GM10248 (cell line): ENCODE measurements at places on chromosomes 5 and 9.

GRCh38 chr5:81708889-81709288, 42.0 kb downstream of the SSBP2 start:
- DNase-seq = no peak

DNA sequence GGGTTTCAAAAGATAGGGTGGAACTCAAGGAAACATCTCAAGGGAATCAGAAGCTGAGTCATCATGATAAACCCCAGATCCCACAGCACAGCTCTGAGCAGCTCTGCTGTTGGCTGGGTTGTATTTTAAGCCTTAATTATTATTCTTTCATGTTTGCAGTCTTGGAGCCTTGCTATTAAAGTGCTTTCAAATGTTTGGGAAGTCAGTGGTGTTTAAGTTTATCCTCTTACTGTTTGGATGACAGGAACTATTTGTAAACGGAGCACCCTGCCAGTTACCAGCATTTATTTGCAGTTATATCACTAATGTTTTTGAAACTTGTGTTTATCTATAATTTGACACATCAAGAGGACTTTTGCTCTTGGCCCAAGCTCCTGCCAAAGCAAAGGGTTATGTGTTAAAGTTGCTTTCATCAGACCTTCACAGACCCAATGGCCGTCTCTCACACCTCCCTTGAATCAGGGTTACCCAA, 141.1 kb upstream of the SPDL1 start:
- DNase-seq = no peak

GRCh38 chr9:107613321-107613720, 123.8 kb upstream of the KLF4 start:
- DNase-seq = no peak

DNA sequence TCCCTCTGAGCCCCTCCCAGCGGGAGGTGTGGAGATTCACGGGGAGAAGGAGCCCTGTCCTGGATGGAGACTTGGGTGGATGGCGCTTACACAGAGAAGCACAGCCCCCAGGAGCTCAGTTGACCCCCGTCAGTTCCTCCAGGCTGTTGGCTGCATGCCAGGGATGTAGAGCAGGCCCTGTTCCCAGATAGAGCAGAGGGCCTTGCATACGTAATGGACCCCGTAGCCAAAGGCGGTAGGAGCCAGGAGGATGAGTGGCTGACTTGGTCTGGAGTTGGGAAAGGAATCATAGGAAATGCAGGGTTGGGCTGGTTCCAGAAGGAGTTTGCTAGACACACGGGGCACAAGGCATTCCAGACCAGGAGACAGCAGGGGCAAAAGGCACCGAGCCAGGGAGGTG, 2.5 kb downstream of the PMPCA start:
- no peak for DNase-seq

GRCh38 chr5:76851728-76852369, 2.0 kb downstream of the S100Z start:
- no peak for DNase-seq

DNA sequence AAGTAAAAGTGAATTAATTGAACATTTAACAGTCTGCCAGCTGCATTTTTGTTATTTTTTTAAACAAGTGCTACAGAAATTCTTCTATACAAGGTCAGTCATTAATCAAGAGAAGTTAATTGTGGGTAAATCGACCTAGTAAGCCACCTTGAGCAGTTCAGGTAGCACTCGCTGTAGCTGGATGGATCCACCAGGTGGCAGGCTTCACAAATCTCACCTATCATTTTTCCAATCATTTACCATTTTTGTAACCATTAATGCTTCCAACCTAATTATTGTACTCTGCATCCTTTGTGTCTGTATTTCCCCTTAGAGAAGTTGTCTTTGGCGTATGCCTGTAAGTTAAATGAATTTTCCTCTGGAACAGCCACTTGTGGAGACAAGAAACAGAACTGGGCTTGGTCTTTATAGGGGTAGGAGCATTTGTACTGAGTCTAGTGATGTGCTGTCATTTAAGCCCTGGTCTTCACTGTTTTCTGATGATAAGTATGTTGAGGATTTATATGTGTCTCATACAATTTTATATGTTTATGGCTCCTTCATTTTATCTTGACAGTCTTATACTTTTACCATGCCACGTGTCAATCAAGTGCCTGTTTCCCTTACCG, 39.5 kb downstream of the CD180 start:
- DNase-seq = peak; percentile 62

DNA sequence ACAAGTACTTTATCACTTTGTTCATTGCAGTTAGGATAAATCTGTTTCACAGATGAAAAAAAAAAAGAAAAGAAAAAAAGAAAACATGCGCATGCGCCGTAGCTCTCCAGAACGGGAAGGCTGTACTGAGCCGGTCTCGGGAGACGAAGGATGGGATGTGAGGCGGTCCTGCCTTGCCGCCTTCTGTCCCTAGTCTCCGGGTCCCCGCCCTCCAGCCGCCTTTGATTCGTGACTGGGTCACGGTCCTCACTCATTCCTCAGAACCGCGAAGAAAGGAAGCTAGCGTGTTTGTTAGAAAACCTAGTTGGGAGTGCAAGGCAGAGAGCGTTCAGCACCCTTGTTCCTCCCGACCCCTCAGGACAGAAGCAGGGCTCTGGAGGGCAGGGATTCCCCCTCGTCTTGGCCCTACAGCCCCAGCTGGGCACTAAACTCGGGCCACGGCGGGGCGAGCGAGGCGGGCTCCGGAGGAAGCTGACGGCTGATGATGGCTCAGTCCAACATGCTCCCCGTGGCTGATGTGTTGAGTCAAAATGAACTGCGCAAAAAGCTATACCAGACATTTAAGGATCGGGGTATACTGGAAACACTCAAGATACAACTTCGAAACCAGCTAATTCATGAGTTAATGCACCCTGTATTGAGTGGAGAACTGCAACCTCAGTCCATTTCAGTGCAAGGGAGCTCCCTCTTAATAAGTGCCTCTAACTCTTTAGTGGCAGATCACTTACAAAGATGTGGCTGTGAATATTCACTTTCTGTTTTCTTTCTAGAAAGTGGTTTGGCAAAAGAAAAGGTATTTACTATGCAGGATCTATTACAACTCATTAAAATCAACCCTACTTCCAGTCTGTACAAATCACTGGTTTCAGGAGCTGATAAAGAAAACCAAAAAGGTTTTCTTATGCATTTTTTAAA, 40.0 kb downstream of the CPLANE1 start:
- DNase-seq = peak; percentile 42

DNA sequence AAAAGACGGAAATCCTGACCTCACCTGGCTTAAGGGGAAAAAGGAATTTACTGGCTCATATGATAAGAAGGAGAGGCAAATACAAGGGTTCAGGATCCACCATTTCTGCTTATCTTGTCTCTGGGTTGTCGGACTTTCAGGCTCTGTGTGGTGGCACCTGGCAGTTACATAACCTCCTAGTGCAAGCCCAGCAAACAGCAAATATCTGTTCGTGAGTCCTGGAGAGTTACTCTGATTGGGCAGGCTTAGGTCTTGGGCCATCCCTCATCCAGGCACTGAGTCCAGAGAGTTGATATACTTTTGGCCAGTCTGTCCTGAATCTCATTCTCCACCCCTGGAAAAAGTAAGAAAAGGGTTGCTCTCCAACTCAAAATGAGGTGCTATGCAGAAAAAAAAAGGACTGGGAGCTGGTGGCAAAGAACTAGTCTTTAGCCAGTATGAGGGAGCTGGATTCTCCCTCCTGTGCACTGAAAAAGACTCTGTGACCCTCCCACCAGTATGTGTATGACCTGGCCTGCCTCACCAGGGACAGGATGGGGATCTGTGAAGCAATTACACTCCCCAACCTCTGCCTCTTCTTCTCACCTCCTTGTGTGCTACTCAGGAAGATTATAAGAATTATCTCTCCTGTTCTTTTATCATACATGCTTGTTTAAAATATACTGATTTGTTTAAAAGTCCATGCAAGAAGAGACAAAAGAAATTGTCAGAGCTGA, 282.9 kb downstream of the ARHGAP26 start:
- DNase-seq = peak; percentile 20

DNA sequence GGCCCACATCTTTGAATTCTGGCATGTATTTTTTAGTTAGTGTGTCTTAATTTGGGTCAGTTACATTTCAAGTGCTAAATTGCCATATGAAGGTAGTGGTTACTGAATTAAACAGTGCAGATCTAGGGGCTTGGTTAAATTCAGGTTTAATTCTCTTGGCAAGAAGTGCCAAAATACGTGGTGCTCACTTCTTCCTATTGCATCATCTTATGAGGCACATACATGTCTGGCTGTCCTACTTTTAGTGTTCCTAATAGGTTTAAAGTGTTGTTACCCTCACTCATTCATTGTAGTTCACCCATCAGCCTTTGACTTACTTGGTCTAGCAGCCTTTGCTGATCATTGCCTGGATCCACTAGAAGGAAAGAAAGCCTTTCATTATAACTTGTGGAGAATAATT, 59.5 kb downstream of the RPS6 start:
- no peak for DNase-seq

DNA sequence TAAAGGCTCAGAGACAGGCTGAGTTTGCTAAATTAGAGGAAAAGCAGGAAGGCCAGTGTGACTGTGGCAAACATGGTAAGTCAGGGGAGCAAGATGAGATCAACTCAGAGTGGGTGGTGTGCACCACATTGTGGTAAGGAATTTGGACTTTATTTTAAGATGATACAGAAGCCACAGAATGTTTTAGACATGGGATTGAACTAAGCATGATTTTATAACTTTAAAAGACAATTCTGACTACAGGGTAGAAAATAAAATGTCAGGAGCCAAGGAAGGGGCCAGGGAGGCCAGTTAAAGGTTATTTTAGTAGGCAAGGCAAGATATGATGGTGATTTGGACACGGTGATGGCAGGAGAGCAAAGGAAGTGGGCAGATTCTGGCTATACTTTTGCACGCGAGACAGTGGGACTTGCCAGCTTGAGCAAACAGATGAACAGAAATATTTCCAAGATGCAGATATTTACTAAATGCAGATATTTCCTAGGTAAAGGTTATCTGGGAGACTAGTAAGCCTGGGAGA, 53.9 kb downstream of the TSSK1B start:
- DNase-seq = no peak

GRCh38 chr9:99269416-99269815, 47.3 kb downstream of the SEC61B start:
- no peak for DNase-seq

GRCh38 chr9:32360983-32361673, 23.3 kb upstream of the ACO1 start:
- DNase-seq = no peak

- DNase-seq = no peak
Observed at GRCh38 chr5:38598296-38598993, 42.0 kb upstream of the LIFR start.

DNA sequence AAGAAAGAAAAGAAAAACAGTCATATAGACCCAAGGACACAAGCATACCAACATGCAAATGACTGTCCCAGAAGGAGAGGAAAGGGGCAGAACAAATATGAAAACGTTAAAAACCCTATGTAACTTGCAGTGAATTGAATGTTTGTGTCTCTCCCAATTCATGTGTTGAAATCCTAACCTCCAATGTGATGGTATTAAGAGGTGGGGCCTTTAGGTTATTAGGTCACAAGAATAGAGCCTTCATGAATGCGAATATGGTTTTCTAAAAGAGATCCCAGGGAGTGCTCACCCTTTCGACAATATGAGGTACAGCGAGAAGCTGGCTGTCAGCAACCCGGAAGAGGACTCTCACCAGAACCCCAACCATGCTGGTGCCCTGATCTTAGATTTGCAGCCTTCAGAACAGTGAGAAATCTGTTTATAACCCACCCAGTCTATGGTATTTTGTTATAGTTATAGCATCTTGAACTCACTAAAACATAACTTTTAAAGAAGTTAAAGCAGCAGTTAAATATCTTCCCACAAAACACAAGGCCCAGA, 14.0 kb downstream of the HNRNPAB start:
- no peak for DNase-seq

DNA sequence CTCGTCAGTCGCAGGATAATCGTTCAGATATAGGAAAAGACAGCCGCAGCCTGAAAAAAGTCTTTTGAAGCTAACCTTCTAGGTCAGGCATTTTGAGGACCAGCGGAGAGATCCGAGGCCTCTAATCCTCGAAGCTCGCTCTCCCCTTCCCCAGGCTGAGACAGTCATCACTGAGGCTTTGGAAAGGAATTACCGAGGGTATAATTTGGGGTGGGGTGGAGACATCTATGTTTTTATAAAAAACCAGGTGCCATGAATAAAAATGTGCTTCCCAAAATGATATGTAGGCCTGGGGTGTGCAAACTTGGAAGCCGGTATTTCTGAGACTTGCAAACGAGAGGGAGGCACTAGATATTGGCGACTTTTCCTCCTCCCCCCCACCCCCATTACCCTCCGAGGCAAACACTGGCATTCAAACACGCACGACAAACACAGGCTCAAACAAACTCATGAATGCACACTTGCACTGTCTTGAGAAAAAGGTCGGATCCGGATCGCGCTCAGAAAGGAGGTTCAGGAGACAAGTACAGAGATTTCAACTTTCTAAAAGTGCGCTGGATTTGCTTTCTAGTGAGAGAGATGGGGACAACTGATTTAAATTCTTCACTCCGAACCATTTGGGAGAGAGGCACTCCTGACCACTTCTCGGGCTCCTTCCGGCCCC, 935 bp upstream of the MSX2 start:
- DNase-seq = no peak

- DNase-seq = no peak
Observed at GRCh38 chr5:143055596-143056338, 285.6 kb downstream of the ARHGAP26 start.

DNA sequence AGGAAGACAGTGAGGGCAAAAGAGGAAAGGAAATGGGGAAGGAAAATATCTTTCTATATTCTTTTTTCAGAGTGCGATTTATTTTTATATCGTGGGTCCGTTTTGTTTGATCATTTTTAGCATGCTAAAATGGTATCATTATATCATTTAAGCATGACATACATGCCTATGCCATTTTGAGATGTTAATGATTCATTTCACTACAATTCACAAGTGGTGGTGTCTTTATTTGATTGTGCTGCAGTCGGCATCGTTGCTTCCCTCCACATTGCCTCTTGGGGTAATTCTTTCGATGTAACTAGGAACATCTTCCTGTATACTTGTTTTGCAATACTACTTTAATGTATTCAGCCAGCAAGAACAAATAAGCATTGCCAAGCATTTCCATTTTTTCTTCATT, 145.2 kb downstream of the CFAP90 start:
- no peak for DNase-seq

DNA sequence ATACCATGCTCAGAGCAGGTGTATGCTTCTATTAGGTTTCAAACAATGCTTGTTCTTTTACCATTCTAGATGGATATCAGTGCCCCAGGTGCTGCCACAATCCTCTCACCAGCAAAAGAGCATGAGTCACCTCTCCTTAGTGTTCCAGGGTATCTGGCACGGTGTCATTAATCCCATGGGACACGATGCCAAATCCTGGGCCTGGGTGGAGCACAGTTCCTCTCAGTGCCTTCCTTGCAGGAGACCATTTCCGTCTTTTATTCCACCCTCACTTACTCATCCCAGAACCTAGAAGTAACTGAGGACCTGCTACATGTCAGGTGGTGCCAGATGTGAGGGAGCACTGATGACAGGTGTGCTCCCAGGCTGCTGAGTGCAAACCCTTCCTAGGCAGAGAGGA, 1.3 kb upstream of the OR13J1 start:
- no peak for DNase-seq

- peak; percentile 74 for DNase-seq
Observed at GRCh38 chr5:139399501-139400121, 4.3 kb downstream of the SPATA24 start.

GRCh38 chr5:93794954-93795353, 53.6 kb upstream of the POU5F2 start:
- DNase-seq = no peak
